Stimulated activated CD4-positive, alpha-beta T cell treated with anti-CD3 and anti-CD28 coated beads, TNF-alpha, amount 100 ng/mL, for 48 hours (primary cell): ENCODE measurements at places on chromosomes 13 and 19.
A peak's percentile ranks its signal among the peaks of the same experiment; 100 is the strongest.

GRCh38 chr13:20824762-20825476 lies 51.2 kb upstream of the EEF1AKMT1 start:
- DNase-seq, result no peak

- DNase-seq, result no peak
Observed at GRCh38 chr13:33676045-33676989, 141.6 kb upstream of the RFC3 start.

- no peak for DNase-seq
Observed at GRCh38 chr13:93945621-93946020, 533.9 kb downstream of the DCT start.

GRCh38 chr19:3398114-3398899 lies 31.9 kb downstream of the NFIC start:
- DNase-seq, result no peak

GRCh38 chr13:91368676-91369440 lies 21.4 kb downstream of the MIR17HG start:
- DNase-seq, result no peak

GRCh38 chr13:59774491-59774971 lies 389.2 kb downstream of the DIAPH3 start:
- no peak for DNase-seq

GRCh38 chr19:50719566-50719965 lies at the start of gene SHANK1:
Gene SHANK1, minus strand, starts transcription at chr19:50719802. Its CDS starts 2,883 bp downstream, at chr19:50716919.
- DNase-seq, result no peak

GRCh38 chr19:41377977-41378709 lies 1.8 kb downstream of the TMEM91 start:
- no peak for DNase-seq

DNA sequence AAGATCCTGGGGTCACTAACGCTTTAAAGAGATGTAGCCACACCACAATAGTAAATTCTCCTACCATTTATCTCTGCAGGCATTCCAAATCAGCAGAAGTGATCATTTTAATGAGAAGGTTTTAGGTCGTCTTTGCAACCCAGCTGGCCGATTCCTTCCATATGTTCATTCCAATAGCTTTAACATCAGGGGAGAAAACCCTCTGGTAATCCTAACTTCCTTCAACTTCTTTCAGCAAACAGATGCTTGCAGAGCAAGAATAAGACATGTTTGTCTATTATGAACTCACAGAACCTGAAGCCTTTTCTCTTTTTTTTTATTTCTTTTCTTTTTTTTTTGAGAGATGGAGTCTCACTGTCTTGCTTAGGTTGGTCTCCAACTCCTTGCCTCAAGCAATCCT lies 498.6 kb upstream of the SLITRK1 start:
- no peak for DNase-seq

GRCh38 chr13:37954191-37954590 lies 84.6 kb upstream of the TRPC4 start:
- no peak for DNase-seq

DNA sequence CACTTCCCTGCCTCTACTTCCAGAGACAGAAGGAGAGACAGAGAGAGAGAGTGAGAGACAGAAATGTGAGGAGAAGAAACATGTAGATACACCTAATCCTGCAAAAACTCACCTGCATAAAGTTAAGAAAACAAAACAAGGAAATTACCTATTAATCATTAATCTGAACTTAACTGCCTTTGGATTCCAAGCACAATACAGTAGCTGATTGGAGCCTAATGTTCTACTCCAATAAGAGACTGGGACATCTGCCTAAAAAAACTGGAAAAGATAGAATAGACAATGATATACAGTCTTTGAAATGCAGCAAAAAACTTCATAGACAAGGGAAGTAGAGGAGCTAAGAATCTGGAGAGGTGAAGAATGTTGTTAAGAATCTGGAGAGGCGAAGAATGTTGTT lies 910.2 kb upstream of the SLC10A2 start:
- no peak for DNase-seq

- peak; percentile 60 for DNase-seq
Observed at GRCh38 chr19:46746281-46747057, at the start of gene STRN4. Gene STRN4, minus strand, starts transcription at chr19:46746450. Its CDS starts 20 bp downstream, at chr19:46746430.

DNA sequence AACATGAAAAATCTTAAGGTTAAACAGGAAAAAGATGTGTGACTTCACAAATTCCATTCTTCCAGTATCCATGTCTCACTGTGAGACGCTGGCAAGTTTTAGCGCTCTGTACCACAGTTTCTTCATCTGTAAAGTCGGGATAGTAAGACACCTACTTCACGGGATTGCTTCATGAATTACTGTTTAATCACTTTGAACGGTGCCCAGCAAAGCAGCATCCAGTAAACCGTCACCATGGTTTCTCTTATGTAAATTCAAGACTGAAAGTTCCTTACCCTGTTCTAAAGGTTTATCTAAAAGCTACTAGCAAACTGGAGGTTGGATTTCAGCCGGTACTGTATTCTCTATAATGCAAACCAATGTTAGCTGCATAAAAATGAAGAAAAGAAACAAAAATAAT lies 53.5 kb downstream of the KATNAL1 start:
- no peak for DNase-seq

DNA sequence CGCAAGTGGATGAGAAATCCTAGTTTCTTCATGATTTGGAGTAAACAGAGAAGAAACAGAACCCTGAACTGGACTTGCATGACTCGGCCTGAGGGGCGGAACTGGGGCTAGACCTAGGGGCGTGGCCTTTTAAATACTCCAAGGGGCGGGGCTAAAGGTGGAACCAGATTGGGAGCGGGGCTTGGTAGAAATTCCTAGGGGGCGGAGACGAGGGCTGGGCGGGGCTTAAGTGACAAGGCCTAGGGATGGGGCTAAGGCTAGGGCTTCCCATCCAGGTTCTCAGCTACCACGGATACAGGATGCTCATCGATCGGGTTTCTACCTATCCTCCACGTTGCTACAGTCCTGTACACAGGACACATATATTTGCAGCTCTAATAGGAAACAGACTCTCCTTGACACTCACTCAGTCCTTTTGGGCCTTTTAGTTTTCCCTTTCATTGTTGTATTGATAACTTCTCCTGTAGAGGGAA lies 372 bp upstream of the ZNF699 start:
- peak; percentile 86 for DNase-seq

GRCh38 chr19:35498220-35498619 lies 8.0 kb upstream of the KRTDAP start:
- DNase-seq, result no peak

- DNase-seq, result no peak
Observed at GRCh38 chr19:5396096-5396939, 55.7 kb upstream of the PTPRS start.

DNA sequence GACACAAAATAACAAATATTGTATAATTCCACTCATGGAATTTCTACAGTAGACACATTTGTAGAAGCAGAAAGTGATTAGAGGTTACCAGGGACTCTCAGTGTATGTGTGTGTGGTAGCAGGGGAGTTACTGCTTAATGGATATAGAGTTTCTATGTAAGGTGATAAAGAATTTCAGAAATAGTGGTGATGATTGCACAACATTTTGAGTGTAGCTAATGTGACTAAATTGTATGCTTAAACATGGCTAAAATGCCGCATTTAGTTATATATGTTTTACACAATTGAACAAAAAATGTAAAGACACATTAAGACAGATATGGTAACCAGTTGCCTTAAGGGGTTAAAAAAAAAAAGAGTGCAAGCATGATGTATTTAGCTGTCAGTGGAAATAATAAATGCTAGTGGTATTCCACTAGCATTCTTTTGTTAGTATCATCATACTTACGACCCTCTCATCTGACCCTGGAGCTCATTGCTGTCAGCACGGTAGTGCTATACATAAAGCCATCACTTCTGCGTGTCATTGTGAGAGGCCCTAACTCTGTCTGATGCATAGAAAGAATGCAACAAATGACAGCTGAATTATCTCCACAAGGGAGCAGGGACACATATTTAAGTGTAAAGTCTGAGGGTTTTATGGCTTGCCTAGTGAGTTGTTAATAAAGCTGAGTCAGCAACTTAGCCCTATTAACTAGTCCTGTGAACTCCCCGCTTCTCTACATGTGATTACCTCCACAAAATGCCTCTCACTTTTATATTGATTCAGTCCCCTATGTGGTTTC lies 134.1 kb upstream of the RXFP2 start:
- no peak for DNase-seq

DNA sequence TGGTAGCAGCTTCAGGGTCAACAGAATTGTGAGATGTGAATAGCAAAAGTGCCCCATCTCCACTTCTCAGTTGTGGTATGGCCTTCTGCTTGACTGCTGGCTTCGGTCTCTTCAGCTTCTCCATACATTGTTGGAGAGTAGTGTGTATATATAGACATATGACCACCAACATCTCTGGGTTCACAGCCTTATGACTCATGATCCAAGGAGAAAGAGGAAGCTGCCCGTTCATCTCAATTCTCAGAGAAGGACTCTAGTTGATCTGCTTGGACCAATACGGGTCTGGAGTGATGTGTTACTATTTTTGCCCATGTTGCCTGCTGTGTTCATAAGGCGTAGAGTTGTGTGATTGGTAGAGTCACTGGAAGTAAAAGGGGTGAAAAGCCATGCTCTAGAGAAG lies 3.6 kb upstream of the COMMD6 start:
- DNase-seq, result no peak

DNA sequence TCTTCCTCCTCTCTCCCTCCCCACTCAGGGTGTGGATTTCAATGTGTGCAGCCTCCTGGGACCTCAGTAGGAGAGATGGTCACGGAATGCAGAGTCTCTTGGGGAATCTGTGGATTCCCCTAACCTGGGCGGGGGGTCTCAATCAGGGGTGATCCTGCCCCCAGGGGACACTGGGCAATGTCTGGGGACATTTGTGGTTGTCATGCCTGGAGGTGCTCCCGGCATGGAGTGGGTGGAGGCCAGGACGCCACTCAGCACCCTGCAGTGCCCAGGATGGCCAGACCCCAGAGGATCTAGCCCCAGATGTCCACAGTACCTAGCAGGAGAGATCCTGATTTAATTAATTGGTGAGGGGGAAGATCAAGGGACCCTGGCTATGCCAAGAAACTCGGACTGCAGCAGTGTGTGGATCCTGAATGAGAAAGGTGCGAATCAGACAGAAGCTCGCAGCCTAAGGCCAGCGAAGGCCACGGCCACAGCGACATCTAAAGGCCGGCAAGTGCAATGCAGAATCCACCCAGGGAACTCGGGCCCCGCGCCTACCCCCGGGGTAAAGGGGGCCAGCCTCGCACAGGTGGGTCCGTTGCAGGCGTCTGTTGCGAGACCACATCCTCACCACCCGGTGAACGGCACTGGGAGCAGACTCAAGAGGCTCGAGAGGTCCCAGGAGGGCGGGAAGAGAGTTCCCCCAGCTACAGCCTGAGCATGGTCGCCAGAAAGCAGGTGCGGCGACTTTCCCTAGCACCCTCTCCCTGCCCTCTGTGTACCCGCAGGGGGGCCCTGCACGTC lies 88.8 kb downstream of the GNG7 start:
- DNase-seq, result no peak

DNA sequence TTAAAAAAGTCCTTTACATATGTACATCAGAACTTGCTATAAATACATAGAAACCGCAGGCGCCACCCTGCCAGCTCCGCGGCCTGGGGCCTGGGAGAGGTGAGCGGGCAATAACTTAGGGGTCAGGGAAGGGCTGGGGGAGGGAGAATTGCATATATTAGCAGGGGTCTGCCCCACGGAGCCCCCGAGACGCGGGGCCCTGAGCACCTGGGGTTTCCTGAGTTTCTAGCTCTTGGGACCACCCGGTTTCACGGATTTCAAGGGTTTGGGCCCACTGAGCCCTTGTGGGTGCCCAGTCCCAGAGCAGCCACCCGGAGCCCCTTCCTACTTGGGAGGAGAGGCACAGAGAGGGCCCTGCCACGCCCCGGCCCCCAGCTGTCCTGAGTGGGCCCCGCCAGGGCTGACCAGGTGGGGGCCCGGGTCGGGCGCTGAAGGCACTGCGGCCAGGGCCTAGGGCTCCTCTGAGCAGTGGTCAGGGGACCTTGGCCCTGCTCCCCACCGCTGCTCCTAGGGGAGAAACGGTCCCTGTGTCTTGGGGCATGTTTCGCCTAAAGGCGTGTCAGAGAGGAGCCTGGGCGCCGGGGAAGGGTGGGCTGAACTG lies 4.0 kb downstream of the GPX4 start:
- no peak for DNase-seq

DNA sequence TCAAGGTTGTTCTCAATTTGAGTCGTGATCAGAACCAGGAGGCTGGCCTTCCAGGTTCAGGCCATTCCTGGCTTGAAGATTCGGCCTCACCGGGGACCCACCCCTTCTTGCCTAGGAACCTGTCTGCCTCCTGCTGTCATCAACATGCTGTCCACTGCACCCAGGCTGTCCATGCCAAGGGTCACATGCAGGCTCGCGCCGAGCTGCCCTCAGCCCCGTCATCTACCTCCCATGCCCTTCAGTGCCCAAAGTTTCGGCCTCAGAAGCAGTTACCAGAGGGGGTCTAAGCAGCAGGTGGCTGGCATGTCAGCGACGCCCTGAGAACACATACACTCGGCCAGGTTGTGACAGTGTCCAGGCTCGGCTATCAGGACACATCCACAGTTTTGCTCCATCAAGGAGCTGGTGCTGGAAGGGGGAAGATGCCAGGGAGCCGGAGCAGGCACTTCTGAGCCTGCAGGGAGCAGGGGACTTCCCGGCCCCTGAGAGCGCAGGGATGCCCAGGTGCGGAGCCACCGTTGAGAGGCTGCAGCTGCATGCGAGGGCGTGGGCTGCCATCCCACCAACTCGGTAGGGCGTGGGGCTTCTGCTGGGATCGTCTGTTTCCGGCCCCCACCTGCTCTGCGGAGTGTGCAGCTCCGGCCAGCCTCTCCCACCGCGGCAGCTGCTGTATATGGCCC lies 590.9 kb upstream of the SLITRK5 start:
- no peak for DNase-seq

GRCh38 chr13:46142776-46143175 lies 37.9 kb upstream of the CPB2 start:
- DNase-seq, result no peak

DNA sequence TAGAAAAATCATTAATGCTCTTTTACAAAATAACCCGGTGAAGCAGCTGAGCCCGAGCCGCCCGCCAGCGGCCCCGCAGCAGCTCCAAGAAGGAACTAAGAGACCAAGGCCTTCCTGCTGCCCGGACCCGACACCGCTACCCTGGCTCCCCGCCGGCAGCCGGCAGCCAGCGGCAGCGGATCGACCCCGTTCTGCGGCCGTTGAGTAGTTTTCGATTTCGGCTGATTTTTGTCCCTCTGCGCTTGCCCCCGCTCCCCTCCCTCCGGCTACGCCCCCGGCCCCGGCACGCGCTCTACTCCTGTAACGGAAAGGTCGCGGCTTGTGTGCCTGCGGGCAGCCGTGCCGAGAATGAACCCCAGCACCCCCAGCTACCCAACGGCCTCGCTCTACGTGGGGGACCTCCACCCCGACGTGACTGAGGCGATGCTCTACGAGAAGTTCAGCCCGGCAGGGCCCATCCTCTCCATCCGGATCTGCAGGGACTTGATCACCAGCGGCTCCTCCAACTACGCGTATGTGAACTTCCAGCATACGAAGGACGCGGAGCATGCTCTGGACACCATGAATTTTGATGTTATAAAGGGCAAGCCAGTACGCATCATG lies at the start of gene PABPC3:
PABPC3 (plus strand) TSS at position 286 of the 603 bp plus-strand sequence; CDS start at position 349, 63 bp downstream.
- no peak for DNase-seq

DNA sequence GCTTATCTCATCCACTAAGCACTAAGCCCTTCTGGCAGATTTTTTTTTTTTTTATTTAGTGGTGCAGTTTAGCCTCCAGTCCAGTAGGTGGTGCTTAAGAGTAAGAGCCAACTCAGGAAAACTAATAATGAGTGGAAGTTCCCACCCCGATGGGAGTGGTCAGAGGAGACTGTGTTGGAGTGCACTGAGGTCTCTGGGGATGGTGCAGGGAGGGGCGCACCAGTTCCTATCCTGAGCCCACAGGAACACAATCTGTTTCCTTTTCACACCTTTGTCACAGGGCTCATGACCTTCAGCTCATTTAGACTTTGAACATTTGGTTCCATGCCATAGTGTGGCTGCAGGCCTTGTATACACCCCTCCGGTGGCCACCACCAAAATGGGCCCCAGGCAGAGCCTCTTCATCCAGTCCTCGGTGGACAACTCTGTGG lies 367.4 kb downstream of the SPRY2 start:
- no peak for DNase-seq
